Stimulated activated CD4-positive, alpha-beta T cell treated with anti-CD3 and anti-CD28 coated beads, TNF-alpha, amount 100 ng/mL, for 4 hours (primary cell): ENCODE measurements at places on chromosomes 16 and 17.

DNA sequence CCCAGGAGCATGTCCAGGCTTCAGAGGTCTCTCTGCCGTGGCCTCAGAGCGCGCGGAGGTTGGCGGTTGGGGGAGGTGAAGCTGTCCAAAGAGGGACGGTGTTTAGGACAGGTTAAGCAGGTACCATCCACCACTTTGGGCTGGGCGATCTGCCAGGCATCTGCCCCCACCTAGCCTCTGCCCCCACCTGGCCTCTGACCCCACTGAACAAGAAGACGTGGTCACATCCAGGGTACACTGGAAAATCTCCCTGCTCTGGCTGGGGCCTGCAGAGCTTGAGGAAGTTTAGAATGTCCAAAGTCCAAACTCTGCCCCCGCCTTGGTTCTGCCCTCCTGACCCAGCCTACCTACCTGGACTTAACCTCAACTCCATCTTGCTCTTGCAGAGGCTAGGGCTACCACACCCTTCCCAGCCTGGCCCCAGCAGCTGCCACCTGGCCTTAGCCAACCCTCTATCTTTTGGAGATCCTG, 1.6 kb downstream of the ITGA3 start:
- DNase-seq: no peak

DNA sequence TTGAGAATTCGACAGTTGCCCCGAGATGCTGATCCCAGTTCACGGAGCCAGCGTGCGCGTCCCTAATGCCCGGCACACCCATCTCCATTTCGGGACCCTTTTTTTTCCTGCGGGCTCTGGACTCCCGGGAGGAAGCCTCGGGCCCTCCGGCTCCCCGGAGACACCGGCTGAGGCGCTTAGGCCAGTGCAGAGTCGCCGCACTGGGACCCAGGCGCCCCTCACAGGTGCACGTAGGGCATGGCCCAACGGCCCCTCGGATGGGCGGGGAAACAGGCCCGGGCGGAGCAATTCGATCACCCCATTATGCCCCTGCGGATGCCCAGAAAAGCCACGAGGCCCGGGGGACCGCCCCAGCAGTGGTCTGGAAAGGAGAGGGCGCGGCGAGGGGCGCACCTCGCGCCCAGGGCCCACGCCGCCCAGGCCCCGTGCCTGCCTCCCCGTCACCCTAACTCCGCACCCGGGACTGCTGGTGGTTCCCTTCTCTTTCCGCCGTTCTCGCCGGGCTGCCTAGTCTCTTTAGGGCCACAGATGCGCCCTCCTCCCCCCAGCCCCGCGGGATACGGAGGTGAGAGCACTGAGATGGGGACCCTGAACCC, 18.5 kb upstream of the ZFHX3 start:
- DNase-seq: no peak

- DNase-seq: no peak
Measured at GRCh38 chr16:20675488-20676267, 21.8 kb downstream of the ACSM1 start.

DNA sequence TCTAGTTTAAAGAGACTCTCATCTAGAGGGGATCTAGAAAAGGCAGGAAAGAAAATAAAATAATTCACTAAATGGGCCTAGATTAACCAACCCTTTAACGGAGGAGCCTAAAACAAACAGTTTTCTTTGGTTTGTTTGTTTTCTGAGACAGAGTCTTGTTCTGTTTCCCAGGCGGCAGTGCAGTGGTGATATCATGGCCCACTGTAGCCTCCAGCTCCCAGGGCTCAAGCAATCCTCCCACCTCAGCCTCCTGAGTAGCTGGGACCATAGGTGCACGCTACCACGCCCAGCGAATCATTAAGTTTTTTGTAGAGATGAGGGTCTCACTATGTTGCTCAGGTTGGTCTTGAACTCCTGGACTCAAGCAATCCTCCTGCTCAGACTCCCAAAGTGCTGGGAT, 122.3 kb upstream of the TOB1 start:
- no peak for DNase-seq

DNA sequence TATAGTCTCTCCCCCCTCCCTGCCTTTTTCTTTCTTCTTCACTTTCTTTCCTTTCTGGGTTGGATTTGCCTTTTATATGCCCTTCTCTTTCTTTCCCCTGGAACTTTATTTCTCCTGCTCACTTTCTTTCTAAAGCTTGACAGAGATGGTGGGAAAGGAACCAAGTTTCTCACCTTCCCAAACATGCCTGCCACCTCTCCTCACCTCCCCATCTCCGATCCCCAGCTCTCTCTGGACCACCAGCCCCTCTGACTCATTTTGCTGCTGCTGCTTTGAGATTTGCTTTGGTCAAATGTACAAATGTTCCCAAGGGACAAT, 6.7 kb upstream of the LHX1 start:
- DNase-seq: no peak

DNA sequence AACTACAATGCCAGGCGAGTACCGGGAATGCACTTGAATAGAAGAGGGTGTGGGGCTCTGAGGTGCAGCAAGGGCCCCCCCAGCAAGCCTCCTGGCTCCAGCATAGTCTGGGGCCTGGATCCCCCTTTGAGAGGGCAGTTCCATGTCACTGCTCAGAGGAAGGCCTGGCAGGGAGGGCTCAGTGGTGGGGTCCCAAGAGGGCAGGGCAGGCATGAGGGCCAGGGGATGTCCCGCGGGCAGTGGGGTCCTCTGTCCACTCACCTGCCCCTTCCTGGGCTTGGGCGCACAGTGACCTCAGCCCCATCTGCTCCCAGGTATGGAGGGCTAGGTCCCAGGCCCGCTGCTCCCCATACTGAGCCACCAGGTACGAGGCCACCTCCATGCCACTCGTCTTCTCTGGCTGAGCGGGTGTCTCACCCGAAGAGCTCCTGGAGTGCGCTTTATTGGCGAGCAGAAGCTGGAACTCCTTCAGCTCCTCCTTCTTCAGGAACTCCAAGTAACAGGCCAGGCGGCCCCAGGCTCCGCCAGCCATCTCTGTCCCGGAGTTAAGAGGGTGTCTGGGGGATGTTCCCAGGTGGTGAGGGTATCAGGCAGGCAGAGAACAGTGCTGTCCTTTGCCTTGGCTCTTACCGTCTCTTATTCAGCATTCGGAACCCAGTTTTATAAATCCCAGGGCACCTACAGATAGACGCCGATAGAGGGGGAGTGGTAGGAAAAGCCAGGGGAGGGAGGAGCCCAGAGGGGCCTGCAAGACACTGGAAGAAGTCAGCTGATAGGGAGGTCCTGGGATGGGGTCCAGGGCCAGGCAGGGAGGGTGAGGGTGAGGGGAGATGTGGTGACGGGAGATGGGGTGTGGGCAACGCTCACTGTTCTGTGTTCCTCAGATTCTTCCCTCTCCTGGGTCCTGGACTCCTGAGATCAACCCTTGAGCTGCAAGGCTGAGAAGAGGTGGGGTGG, 605 bp downstream of the NLRP1 start:
- no peak for DNase-seq

- DNase-seq: no peak
Measured at GRCh38 chr17:36071751-36072150, 7.7 kb downstream of the CCL18 start.

DNA sequence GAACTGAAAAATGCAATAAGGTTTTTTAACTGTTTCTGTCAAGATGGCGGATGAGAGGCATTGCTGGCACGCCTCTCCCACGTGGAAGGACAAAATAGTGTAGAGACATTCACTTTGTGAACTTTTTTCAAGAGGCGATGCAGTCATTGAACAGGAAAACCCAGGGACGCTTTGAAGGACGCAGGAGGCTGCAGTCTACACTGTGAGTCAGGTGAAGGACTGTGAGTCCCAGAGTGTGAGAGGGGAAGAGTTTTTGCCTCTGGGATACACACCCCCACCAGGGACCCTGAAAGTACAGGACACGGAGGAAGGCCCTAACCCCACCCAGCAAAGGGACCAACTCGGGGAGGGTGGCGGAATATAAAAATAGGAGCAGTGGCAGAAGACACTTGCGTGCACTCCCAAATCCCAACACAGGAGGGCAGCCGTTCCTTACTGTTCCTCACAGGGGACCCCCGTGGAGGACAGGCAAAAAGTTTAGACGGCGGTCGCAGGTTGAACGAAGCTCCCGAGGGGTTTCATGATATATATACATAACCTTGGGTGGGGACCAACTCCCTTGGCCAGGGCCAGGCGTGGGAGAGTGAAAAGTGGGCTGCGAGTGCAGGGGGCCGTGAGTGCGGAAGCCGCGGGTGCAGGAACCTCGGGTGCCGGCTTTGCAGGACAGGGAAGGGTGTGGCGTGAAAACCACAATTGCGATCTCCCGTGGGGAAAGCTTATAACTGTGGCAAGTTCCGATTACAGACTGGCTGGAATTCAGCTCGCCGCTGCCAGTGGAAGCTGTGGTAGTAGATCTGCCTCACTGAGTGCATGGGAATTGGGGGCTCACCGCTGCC, 82.0 kb upstream of the ALOX12 start:
- DNase-seq: peak; percentile 50

DNA sequence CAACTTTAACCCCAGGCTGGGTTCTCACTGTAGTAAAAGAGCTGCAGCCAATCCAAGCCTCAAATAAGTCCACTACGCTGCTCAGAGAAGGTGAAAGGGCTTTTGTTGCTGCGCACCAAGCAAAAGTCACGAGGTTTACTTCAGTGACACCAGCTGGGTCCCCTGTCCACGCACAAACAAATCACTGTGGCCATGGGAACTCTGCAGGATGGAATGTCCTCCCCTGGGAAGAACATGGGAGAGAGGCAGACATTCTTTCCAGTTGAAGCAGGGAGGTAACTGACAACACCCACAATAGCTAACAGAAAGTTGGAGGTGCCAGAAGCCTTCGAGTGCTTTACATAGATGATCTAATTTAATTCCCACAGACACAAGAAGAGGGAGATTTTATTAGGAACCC, 181.9 kb downstream of the PMP22 start:
- DNase-seq: no peak

DNA sequence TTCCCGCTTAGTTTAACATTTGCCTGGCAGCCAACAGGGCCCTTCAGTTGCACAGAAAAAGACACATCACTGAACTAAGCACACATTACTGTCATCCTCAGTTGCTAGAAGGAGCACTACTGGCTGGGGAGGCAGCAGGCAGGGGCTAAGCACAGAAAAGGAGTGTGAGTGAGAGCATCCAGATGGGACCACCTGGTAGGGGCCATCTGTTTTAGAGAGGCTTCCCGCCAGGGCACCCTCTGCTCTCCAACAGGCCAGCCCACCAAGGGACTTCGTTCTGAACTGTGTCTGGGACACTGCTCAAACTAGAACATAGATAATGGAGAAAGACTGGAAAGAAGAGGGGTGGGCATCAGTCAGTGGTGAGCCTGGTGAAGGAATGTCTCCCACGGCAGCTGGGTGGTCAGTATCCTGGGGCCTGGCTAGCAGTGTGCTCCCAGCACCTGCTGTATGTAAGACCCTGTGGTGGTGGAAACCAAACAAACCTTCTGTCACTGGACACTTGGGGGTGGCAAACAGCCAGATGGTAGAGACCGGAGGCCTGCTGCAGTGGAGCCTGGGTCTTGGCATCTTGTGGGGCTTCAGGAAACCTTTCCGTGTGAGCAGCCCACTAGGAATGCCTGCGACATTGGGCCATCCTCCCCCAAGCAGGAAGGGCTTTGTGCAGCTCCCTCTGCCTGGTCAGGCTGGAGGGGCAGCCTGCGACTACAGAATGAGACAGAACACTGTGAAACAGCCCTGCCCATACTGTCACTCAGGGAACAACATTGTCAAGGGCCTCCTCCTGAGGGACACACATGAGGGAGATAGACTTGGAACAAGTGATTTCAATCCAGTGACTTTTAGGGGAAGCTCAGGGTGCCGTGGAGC, 12.8 kb upstream of the RANGRF start:
- no peak for DNase-seq

GRCh38 chr16:12728469-12728868, 75.2 kb downstream of the CPPED1 start:
- no peak for DNase-seq

DNA sequence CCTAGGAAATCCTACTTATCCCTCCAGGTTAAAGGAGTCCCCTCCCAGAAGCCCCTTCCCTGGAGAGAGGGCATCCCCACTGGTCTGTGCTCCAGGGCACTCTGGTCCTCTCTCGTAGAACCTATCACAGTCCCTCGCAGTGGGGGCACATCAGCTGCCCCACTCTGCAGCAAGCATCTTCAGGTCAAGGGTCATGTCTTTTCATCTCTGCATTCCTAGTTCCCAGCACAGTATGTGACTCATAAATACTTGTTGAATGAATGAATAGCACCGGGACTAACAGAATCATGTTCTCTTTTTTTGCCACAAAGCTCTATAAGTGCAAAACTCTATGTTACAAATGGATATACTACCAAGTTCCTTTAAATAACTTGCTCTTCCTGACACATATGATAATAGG, 36.0 kb downstream of the RNF157 start:
- DNase-seq: no peak

DNA sequence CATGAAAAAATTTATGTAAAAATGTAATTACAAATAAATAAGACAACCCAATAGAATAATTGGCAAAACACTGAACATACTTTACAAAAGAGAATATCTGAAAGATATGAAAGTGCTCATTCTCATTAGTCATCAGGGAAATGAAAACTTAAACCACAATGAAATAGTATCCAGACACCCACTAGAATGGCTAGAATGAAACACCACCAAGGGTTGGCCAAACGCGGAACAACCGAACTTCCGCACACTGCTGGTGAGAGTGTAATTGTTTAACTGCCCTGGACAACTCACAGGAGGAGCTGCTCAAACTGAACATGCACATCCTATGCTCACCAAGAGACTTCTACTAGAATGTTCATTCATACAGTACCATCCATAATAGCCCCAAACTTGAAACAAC, 5.8 kb upstream of the ZDHHC7 start:
- DNase-seq: no peak

- DNase-seq: no peak
Measured at GRCh38 chr17:17681744-17682292, 560 bp downstream of the RAI1 start.

- peak; percentile 72 for DNase-seq
Measured at GRCh38 chr17:81917565-81918332, at the start of gene SIRT7. Gene SIRT7, minus strand, starts transcription at chr17:81918176. Its CDS starts 45 bp downstream, at chr17:81918131.

DNA sequence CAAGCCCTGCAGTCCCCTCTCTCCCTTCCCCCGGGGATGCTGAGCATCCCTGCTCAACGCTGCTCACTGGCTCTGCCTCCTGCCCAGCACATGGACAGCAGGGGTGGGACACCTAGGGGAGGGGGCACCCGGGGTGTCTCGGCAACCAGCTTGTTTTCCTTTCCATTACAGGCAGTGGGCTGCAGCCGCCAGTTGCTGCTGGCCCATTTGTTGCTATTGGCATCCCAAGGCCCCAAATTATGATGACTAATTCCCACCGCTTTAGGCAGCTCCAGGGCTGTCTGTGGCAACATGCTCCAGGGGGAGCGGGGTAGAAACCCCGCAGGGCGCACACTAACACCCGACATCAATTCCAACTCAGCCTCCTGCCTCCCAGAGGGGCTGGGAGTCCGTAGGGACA, 4.9 kb downstream of the SDK2 start:
- DNase-seq: no peak

DNA sequence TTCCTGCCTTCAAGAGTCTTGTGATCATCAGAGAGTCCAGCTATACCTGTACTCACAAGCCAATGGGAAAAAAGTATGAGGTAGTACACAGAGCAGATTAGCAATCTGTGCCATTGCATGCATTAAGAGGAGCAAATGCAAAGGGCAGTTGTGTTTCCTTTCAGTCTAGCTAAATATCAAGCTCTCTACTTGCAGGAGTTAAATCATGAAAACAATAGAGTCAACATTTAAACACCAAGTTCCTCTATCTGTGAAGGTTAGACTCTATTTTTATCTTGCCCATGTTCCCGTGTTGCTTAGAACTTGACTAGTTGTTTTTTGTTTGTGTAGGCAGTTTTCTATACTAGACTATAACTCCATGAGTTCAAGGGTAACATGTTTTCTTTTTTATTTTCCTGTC, 4.7 kb upstream of the FAM20A start:
- no peak for DNase-seq

- no peak for DNase-seq
Measured at GRCh38 chr17:50832864-50833381, 2.5 kb upstream of the WFIKKN2 start.
